Fibroblast of gingiva (primary cell): ENCODE measurements at places on chromosomes 2 and 18.

DNA sequence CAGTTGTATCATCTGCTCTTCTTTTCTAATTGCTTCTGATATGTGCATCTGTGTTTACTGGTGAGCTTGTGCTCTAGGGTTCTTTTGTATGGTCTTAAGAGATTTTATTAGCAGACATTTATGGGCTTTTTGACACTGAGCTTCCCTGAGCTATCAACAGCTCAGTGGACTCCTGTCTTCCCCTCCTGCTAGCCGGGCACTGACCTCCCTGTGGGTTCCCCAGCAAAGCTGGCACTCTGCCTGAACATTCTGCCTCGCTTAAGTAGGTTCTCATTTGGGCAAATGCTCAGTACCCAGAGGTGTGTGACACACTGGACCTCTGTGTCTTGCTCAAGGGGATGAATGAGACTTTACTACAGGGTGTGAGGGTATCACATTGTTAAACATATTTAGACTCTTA, 15.8 kb downstream of the TRAF3IP1 start:
- DNase-seq, result no peak

GRCh38 chr2:241091201-241091600, 10.9 kb downstream of the MTERF4 start:
- DNase-seq, result no peak

DNA sequence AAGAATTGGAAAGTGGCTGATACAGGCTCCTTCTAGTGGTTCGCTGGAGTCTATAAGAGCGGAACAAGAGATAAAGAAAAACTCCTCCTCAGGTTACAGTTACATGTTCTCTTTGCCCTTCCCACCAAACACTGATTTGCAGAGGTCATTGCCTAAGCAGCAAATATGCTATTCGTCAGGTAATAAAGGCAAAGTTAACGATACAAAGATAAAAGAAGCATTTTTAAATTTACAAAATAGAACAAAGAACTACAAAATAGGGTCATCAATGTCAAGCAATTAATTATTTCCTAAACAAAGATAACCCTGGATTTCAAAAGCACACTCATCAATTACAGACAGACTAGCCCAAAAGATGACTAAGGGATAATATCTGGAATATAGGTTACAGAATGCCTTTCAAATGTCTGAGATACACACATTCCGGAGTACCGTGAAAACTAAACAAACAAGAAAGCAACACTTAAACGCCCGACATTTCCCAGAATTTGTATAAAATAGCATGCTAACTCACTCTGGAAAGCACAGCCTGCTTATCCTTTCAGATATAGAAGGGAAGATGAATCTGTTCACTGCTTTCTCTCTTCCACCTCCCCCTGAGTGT, 186.4 kb downstream of the MREG start:
- peak; percentile 55 for DNase-seq

DNA sequence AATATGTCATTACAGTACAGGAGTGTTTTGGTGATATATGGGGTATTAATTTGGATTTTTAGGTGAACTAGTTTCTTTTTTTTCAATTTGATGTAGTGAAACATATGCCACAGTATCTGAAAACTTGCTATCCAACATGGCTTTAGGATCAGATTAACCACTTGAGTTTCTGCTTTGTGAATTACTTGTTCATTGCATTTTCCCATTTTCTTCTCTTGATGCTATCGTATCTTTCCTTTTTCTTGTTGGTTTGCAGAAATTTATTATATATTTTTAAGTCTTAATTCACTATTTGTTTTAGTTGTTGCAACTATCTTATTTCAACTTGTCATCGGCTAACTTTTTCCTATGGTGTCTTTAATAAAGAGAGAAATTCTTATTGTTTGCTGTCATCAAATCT, 8.8 kb downstream of the IL36A start:
- no peak for DNase-seq

DNA sequence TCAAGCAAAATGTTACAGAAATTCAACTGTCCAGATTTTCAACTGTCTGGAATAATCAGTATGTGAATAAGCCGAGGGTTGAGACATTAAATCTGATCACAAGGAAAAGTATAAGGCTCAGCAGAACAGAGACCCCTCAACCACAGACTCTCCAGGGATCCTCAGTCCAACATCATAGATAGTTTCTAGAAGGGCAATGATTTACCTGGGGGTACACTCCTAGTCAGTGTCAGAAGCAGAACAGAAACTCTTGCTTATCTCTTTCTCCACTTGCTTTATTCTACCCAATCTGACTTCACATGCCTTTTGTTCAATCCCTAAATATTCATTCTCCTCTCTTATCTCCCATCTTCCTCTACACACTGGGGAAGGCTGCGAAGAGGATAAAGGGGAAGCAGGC, 36.4 kb downstream of the ICOS start:
- no peak for DNase-seq

- DNase-seq, result no peak
Measured at GRCh38 chr2:144648837-144649465, 129.0 kb upstream of the ZEB2 start.

DNA sequence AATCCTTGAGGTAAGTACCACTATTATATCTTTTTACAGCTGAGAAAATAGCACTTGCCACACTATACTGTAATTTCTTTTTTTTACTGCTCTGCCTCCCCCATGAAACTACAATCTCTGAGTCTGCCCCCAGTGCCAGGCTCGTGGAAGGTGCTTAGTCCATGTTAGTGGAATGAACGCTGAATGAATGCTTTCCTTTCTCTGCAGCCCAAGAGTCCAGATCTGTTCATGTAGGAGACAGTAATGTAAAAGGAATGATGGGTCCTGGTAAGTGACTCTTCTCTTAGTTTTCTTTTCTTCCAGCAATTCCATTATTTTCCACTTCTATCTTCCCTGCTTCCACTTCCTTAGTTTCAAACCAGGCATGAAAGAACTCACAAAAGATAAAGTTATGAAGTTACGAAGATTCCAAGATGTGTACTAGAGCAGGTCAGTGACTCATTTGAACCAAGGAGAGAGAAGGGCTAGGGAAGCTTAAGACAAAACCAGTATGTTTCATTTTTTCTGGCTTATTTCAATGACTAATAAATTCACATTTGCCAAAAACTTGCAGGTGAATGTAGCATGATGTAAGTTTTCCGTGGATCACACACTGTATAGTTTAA, 46.0 kb downstream of the ARHGEF33 start:
- no peak for DNase-seq
